ENCODE measurements at places on chromosomes 7 and 10.

DNA sequence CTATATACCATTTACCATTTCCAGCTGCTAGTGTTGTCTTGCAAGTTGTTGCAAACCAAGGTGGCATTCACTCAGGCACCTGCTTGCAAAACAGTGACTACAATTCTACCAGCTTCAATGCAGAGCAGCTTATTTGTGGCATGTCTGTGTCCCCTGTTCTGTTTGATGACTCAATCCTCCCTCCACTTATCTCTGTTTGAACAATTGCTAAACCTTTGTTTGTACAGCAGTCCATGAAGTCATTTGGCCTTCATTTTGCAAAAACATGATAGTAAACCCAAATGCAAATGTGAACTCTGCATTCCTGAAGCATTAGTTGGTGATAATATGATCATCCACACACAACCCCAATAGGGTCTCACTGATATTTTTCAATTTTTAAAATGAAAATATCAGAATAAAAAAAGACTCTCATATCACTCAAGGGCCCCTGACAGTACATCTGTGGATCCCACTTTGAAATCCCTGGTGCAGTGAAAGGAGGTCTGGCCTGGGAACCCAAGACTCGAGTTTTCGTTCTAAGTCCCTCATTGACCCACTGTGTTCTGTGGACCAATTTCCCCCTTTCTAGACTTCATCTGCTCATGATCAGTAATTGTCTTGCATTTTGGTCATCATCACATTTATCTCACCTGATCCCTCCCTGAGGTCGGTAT lies 425.4 kb downstream of the RPS24 start:
- no peak for DNase-seq

GRCh38 chr7:157471259-157472125 lies 134.7 kb downstream of the DNAJB6 start:
- DNase-seq: no peak

GRCh38 chr7:17302575-17303142 lies 4.2 kb downstream of the AHR start:
- DNase-seq: no peak

DNA sequence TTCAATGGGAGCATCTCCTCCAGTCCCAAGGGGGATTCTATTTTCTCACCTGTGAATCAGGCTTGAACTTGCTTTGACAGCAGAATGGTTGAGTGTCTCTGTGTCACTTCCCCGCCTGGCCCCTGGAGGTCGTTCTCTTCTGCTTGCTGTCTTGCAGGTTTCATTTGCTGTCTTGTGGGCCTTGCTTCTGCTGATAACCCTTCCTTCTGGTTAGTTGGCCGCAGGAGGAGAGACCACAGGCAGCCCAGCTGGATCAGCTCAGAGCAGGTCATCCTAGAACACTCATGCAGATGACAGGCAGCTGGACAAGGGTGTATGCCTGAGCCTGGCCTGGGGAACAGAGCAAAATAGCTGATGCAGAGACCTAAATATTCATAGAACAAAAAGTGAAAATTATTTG lies 344.2 kb upstream of the ADARB2 start:
- no peak for DNase-seq

DNA sequence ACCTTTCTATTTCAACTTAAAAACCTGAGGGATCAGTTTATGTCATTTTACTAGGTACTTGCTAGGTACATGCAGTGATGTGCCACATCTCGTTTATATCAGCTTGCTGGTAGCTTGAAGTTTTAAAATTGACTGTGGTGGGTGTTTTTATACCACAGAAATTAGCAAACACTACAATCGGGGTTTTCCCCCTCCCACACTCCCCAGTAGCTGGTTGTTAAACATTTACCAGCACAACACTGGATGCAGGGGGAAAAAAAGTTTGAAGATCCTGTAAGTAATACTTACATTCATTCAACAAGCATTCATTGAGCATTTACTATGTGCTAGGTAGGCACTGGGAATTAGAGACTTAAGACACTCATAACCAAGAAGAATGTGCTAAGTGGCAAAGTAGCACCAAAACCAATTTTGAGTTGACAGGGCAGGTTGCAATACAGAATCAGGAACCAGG lies 32.6 kb downstream of the USP6NL start:
- no peak for DNase-seq

All from PC-9 (cell line).